ENCODE measurements at places on chromosomes 2 and 18.

DNA sequence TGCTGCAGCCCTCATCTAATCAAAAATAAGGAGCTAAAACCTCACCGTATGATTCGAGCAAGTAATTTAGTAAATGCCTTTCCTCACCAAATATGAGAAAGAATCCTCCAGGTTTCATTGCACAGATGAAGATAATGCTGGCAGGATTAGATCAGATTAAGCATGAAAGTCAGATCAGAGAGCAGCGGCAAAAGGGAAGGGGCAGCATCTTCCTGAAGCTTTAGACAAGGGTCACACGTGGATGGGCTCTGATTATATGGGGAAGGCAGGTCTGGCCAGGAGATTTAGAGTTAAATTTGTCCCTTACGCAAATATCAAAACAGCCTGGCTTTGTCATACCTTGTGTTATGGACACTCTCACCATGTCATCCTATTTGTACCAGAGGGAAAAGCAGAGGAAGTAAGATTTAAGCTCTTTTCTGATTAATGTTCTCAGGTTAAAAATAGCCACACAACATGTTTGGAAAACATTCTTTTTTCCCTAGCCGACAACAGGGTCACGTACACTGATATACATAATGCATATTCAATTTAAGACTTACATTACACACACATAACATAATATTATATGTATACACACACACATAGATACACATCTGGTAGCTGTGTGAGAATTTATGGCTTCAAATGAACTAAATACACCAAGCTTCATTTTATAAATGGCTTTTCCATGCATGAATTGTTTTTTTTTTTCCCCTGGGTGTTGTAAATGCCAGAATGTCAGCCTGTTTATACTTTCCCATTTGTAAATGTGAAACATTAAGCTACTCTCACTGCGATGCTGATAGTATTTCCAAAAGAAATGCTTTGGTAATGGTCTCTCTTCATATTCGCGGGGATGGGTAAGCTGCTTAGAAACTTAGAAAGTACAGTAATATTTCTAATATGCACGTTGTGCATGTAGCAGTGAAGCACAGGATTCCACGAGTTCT is 196.3 kb upstream of the SIX3 start:
- no peaks in the 10 kb centered on the region for H3K27me3 ChIP-seq
- no peak overlapping the region for H3K4me3 ChIP-seq
- H3K36me3 ChIP-seq, result peaks cover 5% of the 10 kb centered on the region
- no peak for DNase-seq
- no peaks in the 10 kb centered on the region for H3K4me1 ChIP-seq
- no peak overlapping the region for H3K27ac ChIP-seq

DNA sequence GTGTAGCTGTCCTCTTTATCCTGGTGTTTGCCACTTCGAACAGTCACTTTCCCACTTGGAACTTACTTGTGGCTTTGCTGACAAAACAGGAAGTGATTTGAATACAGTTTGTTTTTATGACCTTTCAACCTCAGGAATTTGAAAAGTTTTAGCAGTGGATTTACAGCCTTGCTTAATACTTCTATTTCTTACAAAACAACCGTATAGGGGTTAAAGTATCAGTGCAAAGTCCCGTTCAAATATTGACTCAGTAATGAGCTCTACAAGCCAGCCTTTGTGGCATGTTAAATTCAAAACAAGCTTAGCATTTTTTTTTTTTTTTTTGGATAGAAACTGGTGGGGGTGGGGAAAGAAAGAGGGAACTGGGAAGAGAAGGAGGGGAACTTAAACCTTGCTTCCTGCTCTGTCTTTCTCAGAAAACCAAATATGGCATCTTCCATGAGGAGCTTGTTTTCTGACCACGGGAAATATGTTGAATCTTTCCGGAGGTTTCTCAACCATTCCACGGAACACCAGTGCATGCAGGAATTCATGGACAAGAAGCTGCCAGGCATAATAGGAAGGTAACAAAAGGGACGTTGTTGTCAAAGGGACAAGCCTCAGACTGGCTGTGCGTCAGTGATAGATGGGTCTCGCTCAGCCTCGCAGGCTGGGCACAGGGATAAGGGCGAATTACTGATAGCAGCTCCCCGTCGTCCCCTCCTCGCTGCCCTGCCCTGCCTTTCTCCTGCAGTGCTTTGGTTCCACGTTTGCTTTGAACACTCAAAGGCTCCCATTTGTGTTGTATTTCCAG is at the start of gene HNMT:
HNMT (plus strand) TSS at position 408 of the 793 bp plus-strand sequence; CDS start at position 427, 19 bp downstream.
- no peak within 1 kb of the TSS for H3K27ac ChIP-seq
- no peak within 1 kb of the TSS for H3K4me3 ChIP-seq
- no peaks in the 10 kb centered on the region for H3K4me1 ChIP-seq
- no peaks in the 10 kb centered on the region for H3K36me3 ChIP-seq
- DNase-seq, result no peak

GRCh38 chr18:37482433-37482832 is 83.2 kb downstream of the CELF4 start:
- no peak overlapping the region for H3K27ac ChIP-seq
- no peak overlapping the region for H3K4me3 ChIP-seq
- H3K27me3 ChIP-seq, result peaks cover 62% of the 10 kb centered on the region
- DNase-seq, result no peak

GRCh38 chr18:5196253-5197031 is 615 bp downstream of the AKAIN1 start:
- H3K4me3 ChIP-seq, result no peak overlapping the region
- H3K4me1 ChIP-seq, result peaks cover 8% of the 10 kb centered on the region
- H3K27me3 ChIP-seq, result peaks cover 87% of the 10 kb centered on the region
- no peak for DNase-seq
- no peak overlapping the region for H3K27ac ChIP-seq

DNA sequence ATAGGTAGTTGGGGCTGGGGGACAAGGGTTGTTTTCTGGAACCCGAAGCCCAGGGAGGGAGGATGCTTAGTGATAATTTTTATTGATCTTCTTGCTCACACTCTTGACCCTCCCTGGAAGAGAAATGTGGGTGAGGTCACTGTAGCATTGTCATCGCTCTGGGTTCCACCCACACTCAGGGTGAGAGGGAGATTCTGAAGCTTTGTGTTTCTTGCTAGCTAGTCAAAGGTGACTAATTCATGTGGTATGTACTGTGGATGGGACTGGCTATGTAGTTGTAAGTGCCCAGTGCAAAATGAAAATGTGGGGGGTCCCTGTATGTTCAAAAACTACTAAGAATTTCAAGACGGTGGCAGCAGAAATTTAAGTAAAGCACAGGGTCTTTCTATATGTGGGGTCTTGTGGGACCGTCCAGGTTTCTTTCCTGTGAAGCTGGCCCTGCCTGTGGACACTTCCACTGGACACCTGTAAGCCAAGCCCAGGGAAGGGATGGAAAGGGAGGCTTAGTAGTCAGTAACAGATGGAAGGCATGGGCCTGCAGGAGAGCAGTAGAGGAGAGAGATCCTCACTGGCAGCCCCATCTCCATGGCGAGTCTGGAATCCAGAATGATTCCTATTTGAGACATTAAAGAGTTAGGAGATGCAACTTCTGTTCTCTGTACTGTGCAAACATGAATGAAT is 35.0 kb downstream of the TSN start:
- no peak for DNase-seq
- H3K27ac ChIP-seq, result no peak overlapping the region
- no peaks in the 10 kb centered on the region for H3K4me1 ChIP-seq
- H3K27me3 ChIP-seq, result peaks cover 65% of the 10 kb centered on the region
- H3K4me3 ChIP-seq, result no peak overlapping the region

DNA sequence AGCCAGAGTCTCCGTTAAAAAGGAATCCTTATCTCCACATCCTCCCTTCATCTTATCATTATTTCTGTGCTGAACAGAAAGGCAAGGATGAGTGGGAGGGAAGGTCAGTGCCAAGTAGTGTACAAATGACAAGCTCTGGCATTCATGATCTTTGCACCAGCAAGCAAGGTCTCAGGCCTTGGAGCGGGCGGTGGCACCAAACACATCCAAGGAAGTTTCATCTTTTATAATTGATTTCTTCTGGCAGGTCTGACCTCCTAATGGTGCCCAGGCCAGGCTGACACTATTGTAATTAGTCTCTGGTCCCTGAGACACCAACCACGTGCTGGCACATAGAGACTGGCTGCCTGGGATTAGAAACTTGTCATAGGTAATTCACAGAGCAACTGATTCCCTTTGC is 336.6 kb downstream of the EN1 start:
- H3K4me3 ChIP-seq, result no peak overlapping the region
- peaks cover 6% of the 10 kb centered on the region for H3K27me3 ChIP-seq
- no peak for DNase-seq
- H3K4me1 ChIP-seq, result no peaks in the 10 kb centered on the region
- H3K36me3 ChIP-seq, result no peaks in the 10 kb centered on the region

DNA sequence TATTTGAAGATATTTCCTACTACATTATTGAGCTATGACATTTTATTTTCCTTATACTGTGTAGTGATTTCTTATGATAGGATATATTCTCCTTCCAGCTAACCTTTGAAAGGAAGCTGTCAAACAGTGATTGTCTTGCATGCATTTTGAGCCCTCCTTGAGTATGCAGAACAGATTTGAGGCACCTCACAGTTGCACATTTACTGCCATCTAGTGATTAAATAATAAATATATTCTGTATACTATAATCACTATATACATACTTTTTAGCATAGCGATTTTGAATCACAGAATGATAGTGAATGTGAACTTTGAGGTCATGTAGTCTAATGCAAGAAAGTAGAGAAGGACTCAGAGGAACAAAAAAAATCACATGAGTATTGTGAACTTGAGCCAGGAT is 268.4 kb upstream of the CDH19 start:
- no peak overlapping the region for H3K27ac ChIP-seq
- H3K4me3 ChIP-seq, result no peak overlapping the region

DNA sequence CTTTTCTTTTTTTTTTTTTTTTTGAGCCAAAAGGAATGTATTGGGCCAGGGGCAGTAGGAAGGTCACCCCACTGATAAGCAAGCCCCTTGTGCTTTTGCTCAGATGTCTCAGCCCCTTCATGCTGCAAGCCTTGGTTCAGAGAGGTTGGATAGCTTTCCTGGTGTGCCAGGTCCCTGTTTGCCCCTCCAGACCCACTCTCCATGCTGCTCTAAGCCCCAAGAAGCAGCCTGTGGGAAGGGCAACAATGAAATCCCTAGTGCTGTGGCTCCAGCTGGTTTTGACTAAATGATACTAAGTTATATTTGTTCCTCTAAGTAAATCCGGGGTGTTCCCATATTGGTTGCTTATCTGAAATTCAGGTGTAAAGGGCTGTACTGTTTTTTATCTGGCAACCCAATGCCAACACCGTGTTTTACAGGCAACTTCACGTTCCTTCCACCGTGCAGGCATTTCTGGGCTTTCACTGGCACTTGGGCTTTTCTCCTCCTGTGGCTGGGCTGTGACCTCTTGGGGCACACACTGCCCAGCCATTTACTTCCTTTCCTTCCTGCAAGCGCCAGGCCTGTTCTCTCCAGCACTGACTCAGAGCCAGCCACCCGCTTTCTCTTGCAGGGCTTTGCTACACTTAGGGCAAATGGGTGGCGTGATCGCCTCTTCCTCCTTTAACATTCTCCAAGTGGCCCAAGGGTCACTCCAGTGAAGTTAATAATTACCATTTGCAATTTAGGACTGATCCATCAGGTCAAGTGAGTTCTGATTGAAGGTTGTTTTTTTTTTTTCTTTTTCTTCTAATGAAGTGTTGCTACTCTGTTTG is 21.6 kb downstream of the MERTK start:
- no peaks in the 10 kb centered on the region for H3K4me1 ChIP-seq
- H3K36me3 ChIP-seq, result no peaks in the 10 kb centered on the region
- peaks cover 22% of the 10 kb centered on the region for H3K27me3 ChIP-seq

- no peaks in the 10 kb centered on the region for H3K27me3 ChIP-seq
- no peak for DNase-seq
- H3K4me1 ChIP-seq, result no peaks in the 10 kb centered on the region
These were observed 151.5 kb downstream of the ASXL3 start for GRCh38 chr18:33729556-33729955.

- DNase-seq, result no peak
- H3K27me3 ChIP-seq, result no peaks in the 10 kb centered on the region
- H3K4me3 ChIP-seq, result no peak overlapping the region
- no peak overlapping the region for H3K27ac ChIP-seq
These were observed 45.1 kb upstream of the SERTAD2 start for GRCh38 chr2:64698668-64699444.

DNA sequence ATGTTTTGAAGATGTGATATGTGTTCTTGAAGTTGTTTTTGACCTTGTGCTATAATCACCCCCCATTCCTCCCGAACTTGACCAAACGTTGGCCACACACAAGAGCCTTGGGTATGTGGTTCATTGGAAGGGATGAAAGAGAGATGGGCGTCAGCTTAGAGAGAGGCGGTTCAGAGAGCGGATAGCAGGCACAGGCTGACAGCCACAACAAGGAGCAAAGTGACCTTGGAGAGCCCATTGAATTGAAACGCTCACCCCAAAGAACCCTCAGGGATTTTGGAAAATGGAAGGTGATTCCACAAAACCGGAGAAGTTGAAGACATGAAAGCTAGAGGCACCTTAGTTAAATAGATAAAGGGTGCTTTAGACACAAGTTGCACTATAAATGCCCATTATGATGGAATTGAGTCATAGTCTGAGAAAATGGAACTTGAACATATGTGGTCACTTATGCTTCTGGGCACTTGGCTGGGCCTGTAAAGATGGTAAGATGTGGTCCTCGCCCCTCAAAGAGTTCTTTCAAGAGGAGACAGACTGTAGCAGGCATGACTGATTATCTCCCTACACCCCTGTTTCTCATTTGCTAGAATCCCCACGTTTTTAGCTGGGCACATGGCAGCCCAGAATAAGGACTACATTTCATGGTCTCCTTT is 188.5 kb upstream of the HAAO start:
- peaks cover 2% of the 10 kb centered on the region for H3K36me3 ChIP-seq
- DNase-seq, result no peak
- peaks cover 5% of the 10 kb centered on the region for H3K4me1 ChIP-seq

DNA sequence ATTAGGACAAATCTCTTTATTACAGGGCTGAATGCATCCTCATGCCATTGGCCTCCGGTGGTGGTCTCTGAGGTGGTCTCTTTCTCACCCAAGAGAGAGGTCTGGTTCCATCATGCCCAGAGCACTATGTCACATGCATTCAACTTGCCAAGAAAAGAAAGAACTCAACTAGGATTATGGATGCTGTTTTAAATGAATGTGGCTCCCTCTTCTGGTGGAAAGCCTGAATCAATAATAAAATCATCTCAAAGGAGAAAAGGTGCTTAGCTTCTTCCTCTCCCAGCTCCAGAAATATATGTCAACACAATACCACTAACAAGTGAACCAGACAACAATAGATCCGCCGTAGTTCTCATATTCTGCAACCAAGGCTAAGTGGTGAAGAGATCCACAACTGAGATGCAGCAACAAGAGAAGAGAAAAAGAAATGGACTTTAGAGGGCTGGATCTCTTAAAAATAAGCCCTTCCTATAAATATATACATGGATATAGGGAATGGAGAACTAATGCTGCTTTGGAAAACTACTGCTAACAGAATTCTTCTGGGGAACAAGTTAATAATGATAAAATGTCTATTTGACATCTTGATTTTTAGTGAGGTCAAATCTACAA is 396.8 kb downstream of the NCKAP5 start:
- H3K4me1 ChIP-seq, result no peaks in the 10 kb centered on the region
- H3K27ac ChIP-seq, result no peak overlapping the region
- H3K36me3 ChIP-seq, result peaks cover 2% of the 10 kb centered on the region
- H3K27me3 ChIP-seq, result no peaks in the 10 kb centered on the region
- no peak overlapping the region for H3K4me3 ChIP-seq
- DNase-seq, result no peak

- no peaks in the 10 kb centered on the region for H3K27me3 ChIP-seq
- DNase-seq, result no peak
- no peak overlapping the region for H3K4me3 ChIP-seq
- H3K4me1 ChIP-seq, result no peaks in the 10 kb centered on the region
- H3K36me3 ChIP-seq, result no peaks in the 10 kb centered on the region
These were observed 369.6 kb downstream of the FBXO15 start for GRCh38 chr18:73778032-73778359.

- no peaks in the 10 kb centered on the region for H3K27me3 ChIP-seq
- H3K4me1 ChIP-seq, result no peaks in the 10 kb centered on the region
- H3K4me3 ChIP-seq, result no peak overlapping the region
- no peak for DNase-seq
- no peaks in the 10 kb centered on the region for H3K36me3 ChIP-seq
These were observed 80.9 kb downstream of the CDH20 start for GRCh38 chr18:61414086-61414485.

Data from central memory CD8-positive, alpha-beta T cell (primary cell).